ENCODE measurements at places on chromosomes 4 and X.

GRCh38 chrX:103831803-103832544 lies at the start of gene RAB9B:
Gene RAB9B (minus strand): TSS chrX:103832257. CDS start chrX:103825784, 6,473 bp downstream.
- no peak for DNase-seq

- DNase-seq: no peak
These were observed 53.6 kb upstream of the PRPS1 start for GRCh38 chrX:107574711-107575110.

GRCh38 chr4:24778464-24779225 lies 16.7 kb upstream of the SOD3 start:
- DNase-seq: peak; percentile 98

- no peak for DNase-seq
These were observed 67.9 kb upstream of the SOX3 start for GRCh38 chrX:140572724-140573123.

DNA sequence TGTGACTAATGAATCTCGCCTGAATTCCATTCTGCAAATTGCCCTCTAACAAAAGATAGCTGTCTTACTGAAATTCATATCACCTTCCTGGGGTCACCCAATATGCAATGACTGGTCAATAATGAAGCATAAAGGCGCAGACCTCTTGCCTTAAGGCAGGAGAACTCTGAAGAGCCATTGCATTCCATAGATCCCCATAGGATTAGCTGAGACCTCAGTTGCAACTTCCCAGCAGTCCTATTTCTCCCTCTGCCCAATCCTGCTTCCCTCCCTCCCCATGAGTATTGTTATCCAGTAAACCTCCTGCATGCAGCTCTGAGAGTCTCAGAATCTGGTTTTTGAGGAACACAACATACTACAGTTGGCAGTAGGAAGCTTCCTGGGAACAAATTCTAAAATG lies 396.5 kb downstream of the DCAF12L2 start:
- DNase-seq: no peak

DNA sequence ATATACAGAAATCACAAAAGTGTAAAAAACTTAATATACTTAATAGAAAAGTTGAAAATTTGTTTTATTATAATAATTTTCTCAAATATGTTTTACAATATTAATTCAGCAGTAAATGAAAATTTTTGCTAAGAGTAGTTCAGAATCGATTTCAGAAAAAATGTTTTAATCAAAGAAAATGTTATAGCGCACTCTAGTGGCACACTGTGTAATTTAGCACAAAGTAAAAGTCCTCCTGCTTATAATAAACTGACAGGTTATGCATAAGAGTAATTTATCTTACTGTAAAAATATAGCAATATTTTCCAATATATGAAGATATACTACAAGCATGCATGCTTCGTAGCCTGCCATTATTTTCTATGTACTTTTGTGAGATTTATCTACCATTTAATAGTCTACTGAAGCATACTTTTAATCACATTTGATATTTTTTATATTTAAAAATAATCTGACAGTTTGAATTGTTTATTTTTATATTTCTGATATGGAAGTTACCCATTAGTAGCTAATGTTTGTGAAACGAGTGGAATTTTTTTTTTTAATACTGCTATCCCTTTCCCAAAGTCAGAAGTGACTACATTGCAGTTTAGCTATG lies 217.9 kb upstream of the KLHL4 start:
- DNase-seq: no peak

DNA sequence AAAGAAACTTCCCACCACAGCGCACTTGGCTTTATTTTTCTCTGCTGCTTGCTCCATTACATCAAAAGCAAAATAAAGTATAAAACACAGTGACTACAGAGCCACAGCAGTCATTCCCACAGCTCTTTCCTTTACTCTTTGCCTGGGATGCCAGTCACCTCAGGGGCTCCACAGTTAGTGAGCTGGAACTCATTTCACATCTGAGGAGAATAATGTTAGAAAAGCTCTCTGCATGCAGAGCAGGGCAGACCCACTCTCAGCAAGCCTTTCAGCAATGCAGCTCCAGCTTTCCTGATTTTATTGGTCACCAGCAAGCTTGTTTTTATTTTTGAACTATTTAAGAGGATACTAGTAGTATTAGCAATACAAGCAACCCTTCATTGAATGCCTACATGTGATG lies 13.8 kb downstream of the GRXCR1 start:
- DNase-seq: no peak

GRCh38 chr4:187301923-187302322 lies 578.3 kb upstream of the FAT1 start:
- no peak for DNase-seq

GRCh38 chr4:145530662-145531061 lies 49.0 kb downstream of the SMAD1 start:
- DNase-seq: no peak

- DNase-seq: no peak
These were observed 3.9 kb upstream of the PCDH10 start for GRCh38 chr4:133145241-133145640.

DNA sequence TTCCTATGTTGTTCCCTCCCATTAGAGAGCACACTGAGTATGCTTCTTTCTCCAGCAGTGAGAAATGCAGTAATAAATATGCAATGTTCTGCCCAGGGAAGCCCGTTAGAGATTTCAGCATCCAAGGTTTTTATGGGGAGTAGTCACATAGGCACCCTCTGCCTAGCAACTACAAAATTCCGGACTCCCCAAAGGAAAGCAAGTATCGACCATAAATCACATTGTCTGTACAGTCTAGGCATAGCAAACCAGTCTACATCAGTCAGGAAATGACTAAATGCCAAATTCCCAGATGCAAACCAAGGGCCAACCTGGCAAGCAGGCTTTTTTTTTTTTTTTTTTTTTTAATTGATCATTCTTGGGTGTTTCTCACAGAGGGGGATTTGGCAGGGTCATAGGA lies 34.8 kb downstream of the GPR101 start:
- DNase-seq: no peak

GRCh38 chr4:146349306-146349705 lies 135.0 kb downstream of the REELD1 start:
- DNase-seq: no peak

DNA sequence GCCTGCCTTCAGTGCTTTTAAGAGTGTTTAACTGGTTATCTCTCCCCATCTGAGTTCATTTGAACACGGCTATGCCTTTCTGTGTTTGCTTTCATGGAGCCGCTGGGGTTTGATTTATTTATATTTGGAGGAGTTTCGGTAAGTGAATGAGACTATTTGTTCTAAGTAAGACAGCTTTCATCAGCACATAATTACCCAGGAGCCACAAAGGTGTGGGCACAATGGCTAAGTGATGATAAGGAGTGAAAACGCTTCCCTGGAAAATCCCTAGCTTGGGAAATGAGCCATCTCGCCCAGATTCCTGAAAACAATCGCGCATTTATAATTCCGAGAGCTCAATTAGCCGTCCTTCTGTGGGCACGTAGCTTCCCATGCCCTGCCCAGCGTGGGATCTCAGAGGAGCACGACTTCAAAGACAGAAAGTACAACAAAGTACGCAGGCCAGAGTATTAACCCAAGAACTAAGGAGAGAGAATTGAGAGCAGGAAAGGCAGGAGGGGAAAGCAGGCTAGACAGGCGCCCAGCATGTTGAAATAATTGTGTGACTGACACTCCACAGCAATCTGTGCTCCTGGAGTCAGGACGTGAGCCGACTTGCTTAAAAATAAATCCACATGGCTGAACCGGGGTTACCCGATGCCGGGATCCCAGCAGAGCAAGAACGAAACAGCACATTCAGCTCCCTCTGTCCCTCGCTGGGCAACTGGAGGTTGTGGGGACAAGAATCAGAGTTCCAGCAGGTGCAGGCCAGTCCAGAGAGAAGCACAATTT lies 99.0 kb downstream of the DHRSX start:
- no peak for DNase-seq

- DNase-seq: peak; percentile 14
These were observed 31.5 kb downstream of the PRPS1 start for GRCh38 chrX:107659768-107660167.

- DNase-seq: no peak
These were observed 69.8 kb downstream of the ZNF182 start for GRCh38 chrX:47933946-47934345.

- no peak for DNase-seq
These were observed 75.3 kb downstream of the METTL14 start for GRCh38 chr4:118760493-118760892.

DNA sequence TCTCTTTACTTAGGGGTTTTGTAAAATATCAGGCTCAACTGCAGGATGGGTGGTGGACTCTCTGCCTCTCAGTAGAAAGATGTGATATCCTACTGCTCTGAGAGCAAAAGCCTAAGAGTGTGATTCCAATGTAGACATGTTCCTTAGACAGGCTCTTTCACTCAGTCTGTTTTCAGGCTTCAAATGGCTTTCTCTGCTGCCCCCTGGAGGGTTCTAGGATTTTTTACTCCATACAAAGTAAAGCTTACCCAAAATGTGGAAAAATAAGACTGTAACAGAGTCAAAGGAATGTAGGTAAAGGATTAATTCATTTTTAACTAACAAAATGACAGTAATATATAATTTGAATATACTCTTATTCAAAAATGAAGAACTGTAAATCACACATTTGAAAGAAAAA lies 32.1 kb downstream of the ZGRF1 start:
- peak; percentile 37 for DNase-seq

All from GM04504 (cell line).